Progenitor cell of endocrine pancreas (in vitro differentiated cells): ENCODE measurements at places on chromosomes 6 and 20.

DNA sequence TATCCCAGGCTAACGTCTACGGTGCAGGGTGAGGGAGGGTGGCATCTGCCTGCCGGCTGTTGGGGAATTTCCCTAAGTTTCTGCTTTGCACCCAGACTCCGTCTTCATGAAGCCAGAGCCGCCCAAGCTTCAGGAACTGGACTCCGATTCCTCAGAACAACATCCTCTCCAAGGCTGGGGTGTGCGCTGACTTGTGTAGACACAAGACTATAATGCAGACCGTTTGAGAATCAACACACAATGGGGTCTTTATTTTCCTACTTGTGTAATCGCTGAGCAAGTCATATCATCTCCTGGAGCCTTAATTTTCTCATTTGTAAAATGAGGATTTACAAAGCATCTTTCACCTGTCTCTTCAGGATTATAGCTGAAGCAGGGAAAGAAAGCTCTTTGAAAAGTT, 160.5 kb upstream of the AGPAT4 start:
- no peak for DNase-seq

DNA sequence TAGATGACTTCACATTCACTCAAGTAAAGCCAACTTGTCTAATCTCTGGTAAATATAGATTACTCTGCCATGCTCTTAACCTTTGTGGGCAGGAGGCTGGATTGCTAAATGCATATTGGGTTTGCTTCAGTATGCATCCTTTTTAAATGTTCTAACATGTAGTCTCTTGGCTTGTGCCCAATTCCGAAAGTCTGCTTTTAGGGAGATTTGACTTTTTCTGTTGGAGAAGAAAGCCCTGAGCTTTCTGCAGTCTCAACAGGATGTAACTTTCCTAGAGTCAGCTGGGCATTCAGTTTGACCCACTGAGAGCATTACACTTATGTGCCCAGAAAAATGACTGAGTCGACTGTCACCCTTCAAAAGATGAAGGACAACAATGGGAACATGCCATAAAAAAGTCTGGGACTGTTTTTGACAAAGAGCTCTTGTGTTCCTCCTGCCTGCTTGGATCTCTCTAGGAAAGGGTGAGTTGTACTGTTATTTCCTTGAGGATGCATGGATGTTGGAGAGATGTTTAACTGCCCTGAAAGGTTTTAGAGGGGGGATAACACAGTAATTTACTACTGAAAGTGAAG, 299.4 kb downstream of the ZFAND3 start:
- DNase-seq: no peak

GRCh38 chr6:12291839-12292604, 1.9 kb downstream of the EDN1 start:
- no peak for DNase-seq

DNA sequence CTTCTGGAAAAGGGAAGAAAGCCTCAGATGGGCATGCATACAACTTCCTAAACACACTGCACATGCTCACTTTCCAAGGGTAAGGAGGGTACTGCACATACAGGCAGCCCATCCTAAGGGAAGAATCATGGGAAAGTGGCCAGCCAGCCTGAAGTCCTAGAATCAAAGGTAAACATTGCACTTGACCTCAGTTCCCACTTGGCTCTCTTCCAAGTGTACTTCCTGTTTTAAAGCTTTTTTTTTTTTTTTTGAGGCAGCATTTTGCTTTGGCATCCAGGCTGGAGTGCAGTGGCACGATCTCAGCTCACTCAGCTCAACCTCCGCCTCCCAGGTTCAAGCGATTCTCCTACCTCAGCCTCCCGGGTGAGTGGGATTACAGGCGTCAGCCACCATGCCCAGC, 225.3 kb upstream of the EPHA7 start:
- no peak for DNase-seq

DNA sequence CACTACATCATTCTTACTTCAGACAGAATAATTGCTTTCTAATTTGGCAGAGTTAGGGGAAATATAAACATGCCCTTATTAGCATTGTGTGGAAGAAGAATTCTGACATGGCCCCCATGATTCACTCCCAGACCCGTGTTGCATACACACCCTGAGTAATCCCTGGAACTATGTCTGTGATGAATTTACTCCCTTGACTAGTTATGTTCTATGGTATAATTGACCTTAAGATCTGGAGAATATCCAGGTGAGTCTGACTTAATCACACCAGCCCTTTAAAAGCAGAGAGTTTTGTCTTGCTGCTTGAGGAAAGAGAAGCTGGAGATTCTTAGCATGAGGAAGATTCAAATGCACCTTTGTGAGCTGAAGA, 262.9 kb downstream of the SOX4 start:
- no peak for DNase-seq

GRCh38 chr6:19723545-19723944, 113.6 kb upstream of the ID4 start:
- DNase-seq: no peak

DNA sequence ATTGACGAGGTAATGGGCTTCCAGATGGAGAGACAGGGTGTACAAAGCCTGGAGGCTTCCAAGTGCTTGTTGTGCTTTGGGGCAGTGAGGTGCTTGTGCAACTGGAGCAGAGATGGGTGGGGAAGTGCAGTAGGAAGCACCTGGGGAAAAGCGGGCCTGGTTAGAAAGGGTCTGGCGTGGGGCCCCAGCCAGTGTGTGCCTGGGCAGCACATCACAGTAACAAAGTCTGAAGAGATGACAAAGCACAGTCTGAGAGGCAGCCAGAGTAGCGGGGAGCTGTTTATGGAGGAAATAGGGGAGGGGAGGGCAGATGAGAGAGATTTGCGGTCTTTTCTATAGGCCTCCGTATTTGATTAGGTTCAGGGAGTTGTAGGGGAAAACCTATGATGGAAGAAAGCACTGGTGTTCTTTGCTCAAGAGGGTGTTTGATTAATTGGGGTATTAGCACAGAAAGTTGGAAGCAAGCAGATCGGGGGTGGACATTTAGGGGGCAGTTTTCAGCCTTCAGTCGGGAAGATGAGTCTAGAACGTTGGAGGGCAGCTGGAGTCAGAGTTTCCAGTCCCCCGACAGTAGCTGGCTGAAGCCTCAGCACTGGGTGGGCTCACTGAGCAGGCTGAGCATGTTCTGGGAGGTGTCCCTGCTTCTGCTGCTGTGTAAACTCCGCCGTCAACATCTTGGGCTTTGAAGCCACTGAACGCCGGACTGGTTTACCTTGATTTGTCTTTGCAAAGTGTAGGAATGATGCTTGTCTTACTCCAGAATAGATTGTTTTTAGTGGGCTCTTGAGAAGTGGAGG, 15.5 kb upstream of the MROH8 start:
- DNase-seq: no peak

DNA sequence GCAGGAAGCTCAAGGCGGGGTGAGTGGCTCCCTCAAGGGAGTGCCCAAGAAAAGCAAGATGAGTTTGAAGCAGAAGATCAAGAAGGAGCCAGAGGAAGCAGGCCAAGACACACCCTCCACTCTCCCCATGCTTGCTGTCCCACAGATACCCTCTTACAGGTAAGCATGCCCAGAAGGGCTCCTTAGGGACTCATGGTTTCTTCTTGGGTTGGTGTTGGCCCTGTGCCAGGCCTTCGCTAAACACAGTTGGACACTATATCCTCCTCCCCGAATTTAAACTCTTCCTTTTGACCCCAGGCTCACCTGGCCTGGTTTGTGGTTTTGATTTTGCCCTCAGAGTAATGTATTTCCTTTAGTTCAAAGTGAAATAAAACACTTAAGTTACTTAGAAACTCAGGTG, 5.1 kb downstream of the BRPF3 start:
- DNase-seq: no peak

- no peak for DNase-seq
These were observed 59.9 kb upstream of the MAP7 start for GRCh38 chr6:136609873-136610706.

- DNase-seq: no peak
These were observed 3.1 kb downstream of the LTB start for GRCh38 chr6:31579119-31579505.

DNA sequence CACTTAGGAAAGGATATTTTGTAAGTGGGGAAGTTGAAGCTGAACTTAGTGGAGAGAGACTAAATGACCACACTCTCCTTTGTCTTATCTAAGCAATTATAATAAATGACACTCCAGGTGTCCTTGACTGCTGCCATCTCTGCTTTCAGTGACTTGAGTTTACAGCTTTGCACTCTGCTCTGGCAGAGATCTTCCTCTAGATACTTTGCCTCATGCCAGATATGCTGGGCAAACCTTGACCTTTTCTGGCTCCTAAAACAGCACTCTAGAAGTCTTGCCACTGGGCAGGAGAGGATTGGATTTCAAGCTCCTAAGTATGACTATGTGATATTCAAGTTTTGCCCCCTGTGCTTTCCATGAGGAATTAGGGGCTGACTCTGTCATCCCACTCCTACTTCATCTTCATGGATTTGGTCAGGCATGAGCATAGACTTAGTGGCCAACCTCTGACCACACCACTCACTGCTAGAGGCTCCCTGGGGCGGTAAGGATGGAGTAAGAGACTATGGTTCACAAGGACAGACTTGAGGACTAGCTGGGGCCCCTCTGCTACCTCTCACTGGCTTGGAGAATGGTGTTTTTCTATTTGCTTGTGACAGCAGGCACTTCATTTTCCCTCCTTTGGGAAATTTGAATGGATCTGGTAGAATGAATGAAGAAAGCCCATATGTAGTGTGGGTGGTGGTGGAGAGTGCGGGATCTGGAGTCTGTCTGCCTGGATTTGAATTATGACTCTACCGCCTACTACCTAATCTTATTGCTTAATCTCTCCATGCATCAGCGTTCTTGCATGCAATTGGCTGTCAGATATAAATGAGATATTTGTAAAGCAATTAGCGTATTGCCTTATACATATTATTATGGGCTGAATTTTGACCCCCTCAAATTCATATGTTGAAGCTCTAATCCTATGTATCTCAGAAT, 191.4 kb downstream of the REV3L start:
- no peak for DNase-seq

DNA sequence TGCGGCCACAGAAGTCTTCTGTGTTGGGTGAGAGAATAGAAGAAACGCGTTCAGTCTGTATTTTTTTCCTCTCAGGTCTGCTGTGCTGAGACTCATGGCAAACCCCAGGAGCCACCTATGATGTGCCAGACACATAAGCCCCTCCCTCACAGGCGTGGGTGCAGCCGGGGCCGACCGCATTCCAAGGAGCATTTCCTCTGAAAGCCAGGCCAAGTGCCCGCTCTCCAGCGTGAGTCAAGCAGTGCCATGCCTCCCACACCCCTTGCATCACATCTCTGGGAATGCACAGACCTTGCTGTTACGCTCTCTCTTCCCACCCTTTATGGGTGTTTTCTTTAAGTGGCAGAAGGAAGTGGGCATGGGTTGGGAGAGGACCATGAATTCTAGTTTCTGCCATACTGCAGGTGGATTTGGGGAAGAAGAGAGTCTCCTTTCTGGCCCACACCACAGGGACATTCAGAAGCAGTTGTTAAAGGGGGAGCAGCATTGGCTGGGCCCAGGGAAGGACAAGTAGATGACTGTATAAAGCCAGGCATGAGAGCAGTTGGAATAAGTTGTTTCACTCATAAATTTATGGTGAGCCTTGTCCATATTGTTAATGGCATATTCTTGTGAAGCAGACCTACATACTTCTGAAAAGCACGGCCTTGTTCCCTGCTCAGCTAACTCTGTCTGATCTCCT, 37.1 kb upstream of the TFAP2A start:
- DNase-seq: no peak

GRCh38 chr6:108653949-108654348, 93.2 kb downstream of the FOXO3 start:
- no peak for DNase-seq

DNA sequence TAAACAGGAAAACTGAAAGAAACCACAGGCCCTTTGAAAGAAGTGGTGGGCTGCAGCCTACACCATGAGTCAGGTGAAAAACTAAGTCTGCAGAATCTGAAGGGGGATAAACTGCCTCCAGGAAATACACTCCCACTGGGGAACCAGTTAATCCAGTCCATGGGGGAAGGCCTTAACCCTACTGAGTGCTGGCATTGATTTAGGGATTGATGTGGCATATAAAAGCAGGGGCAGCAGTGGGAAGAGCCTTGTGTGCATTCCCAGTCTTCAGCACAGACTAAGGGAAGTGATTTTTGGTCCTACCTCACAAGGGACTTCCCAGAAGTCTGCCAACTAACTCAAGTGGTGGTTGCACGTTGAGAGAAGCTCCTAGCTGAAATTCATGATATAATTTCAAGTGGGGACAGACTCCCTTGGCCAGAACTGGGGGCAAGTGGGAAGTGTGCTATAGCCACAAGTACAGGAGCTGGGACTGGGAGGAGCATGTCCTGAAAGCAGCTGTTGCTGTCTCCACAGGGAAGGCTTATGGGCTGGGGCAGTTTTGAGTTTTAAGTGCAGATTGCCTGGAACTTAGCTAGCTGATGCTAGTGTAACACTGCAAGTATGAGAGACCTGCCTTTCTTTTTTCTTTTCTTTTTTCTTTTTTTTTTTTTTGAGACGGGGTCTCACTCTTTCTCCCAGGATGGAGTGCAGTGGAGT, 31.2 kb downstream of the CITED2 start:
- DNase-seq: no peak

GRCh38 chr6:113102761-113103160, 754.4 kb upstream of the MARCKS start:
- DNase-seq: no peak
